Lung (tissue), 17 donors: ENCODE measurements at places on chromosomes 3 and 15. TPM values are rescaled to one million over a fixed set of nuclear protein-coding genes. Genes with fewer than 3 reads are reported as not detected.

- H3K4me1 ChIP-seq, result no peaks in the 10 kb centered on the region
- H3K27ac ChIP-seq, result no peak overlapping the region
- no peak for DNase-seq
- no peaks in the 10 kb centered on the region for H3K27me3 ChIP-seq
Measured at GRCh38 chr3:130761730-130762311, 15.2 kb upstream of the PIK3R4 start.

The IL17RB gene
- total RNA-seq, result 6.3 TPM

The IL17RC gene
- total RNA-seq, result 31.7 TPM

The ROBO2 gene
- 72.4 TPM for total RNA-seq

The EPHA6 gene
- 0.31 TPM for total RNA-seq

GRCh38 chr3:102059145-102059943 is 210.0 kb downstream of the NFKBIZ start:
- H3K4me1 ChIP-seq, result no peaks in the 10 kb centered on the region
- H3K36me3 ChIP-seq, result no peaks in the 10 kb centered on the region
- H3K27ac ChIP-seq, result no peak overlapping the region
- no peak for DNase-seq
- no peaks in the 10 kb centered on the region for H3K27me3 ChIP-seq
- no peak overlapping the region for H3K4me3 ChIP-seq

DNA sequence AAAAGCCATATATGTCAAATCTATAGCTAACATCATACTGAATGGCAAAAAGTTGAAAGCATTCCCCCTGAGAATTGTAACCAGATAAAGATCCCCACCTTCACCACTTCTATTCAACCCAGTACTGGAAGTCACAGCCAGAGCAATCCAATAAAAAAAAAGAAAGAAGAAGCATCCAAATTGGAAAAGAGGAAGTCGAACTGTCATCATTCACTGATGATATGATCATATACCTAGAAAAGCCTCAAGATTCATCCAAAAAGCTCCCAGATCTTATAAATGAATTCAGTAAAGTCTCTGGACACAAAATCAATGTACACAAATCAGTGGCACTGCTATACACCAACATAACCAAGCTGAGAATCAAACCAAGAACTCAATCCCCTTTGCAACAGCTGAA is 97.4 kb downstream of the CBLB start:
- no peak overlapping the region for H3K27ac ChIP-seq
- peaks cover 6% of the 10 kb centered on the region for H3K36me3 ChIP-seq
- no peak for DNase-seq
- peaks cover 2% of the 10 kb centered on the region for H3K4me1 ChIP-seq

DNA sequence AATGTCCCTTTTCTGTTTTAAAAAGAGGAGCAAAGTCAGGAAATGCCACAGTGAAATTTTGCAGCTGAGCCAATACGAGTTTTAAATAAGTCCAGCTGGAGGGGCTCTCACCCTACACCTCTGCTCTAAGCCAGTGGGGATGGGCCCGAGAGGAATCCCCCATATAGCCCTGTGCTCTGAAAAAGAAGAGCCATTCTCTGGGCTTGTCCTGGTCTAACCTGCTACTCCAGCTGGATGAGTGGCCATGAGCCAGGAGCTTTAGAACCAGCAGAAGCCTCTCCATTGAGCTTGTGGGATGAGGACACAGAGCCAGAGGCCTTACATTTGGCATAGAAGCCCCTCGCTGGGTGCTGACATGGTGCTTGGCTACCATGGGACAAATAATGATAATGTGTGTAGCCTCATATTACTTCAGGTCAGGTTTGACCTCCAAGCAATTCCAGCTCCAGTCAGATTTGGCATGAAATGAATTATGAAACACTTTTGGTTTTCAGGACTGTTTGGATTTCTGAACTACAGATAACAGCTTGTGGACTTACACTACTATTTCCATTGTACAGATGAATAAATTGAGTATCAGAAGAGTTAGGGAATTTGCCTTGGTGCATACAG is 172.4 kb downstream of the CHST2 start:
- no peak overlapping the region for H3K27ac ChIP-seq
- peak; percentile 87 for DNase-seq
- peaks cover 3% of the 10 kb centered on the region for H3K4me1 ChIP-seq
- H3K4me3 ChIP-seq, result no peak overlapping the region
- H3K27me3 ChIP-seq, result no peaks in the 10 kb centered on the region

- DNase-seq, result peak; percentile 95
- H3K4me3 ChIP-seq, result no peak overlapping the region
- H3K27ac ChIP-seq, result no peak overlapping the region
Measured at GRCh38 chr3:141105828-141106628, 54.9 kb downstream of the SPSB4 start.

The CCR3 gene
- total RNA-seq, result 0.15 TPM

- H3K27ac ChIP-seq, result no peak overlapping the region
- DNase-seq, result peak; percentile 98
- no peaks in the 10 kb centered on the region for H3K27me3 ChIP-seq
- H3K4me1 ChIP-seq, result peaks cover 26% of the 10 kb centered on the region
Measured at GRCh38 chr3:29065211-29065785, 215.6 kb upstream of the RBMS3 start.

GRCh38 chr3:171377859-171378258 is 82.3 kb downstream of the TNIK start:
- H3K27ac ChIP-seq, result no peak overlapping the region
